ENCODE measurements at places on chromosomes 1 and 21.

- no peak for DNase-seq
Measured at GRCh38 chr1:74650561-74650960, 23.0 kb downstream of the ERICH3 start.

DNA sequence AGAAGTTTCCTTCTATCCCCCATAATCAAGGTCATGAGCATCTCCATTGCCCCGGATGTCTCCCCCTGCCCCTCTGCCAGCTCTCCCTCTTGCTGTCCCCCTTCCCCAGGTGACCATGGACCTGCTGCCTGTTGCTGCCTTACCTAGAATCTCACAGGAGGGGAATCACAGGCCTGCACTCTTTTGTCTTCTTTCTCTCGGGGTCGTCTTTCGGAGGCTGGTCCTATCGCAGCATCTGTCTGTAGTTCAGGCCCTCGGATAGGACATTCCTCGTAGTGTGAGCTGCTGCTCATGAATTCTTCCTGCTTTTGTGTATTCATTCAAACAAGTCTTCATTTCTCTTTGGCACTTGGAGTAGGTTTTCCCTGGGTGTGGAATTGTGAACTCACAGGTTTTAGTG, 39.9 kb upstream of the ACTRT2 start:
- no peak for DNase-seq

- DNase-seq = no peak
Measured at GRCh38 chr1:184975208-184975870, 1.0 kb upstream of the NIBAN1 start.

GRCh38 chr1:115596080-115596780, 45.5 kb upstream of the VANGL1 start:
- no peak for DNase-seq

DNA sequence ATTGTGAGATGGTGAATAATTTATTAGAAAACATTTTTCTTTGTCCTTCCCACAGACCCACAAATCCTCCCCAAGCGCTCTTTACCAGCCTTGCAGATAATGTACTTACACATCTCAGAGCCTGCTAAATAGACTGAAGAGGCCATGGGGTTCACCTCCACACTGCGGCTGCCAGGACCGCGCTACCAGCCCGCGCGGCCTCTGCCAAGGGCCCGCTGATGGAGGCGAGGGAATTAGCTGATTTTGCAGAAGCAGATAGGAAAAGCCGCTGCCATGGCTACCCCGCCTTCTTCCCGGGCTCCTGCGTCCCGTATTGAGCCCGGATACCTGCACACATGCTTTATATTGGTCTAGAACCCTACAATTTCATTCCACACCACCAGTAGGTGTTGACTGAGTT, 248.0 kb upstream of the FOXD3 start:
- DNase-seq = no peak

DNA sequence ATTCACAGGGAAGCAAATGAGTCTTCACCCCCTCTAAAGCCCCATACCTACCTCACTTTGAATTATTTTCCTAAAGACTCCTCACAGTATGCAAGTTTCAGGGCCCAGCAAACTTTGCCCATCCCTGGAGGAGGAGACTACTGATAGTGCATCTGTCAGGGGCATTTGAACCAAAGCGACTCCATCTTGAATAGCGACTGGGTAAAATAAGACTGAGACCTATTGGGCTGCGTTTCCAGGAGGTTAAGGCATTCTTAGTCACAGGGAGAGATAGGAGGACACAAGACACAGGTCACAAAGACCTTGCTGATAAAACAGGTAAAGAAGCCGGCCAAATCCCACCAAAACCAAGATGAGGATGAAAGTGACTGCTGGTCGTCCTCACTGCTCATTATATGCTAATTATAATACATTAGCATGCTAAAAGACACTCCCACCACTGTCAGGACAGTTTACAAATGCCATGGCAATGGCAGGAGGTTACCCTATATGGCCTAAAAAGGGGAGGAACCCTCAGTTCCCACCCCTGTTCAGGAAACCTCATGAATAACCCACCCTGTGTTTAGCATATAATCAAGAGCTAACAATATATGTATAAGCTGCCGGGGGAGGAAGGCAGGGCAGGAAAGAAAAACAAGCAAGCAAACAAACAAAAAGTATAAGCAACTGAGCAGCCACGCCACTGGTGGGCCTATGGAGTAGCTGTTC, 3.3 kb upstream of the PKNOX1 start:
- DNase-seq = no peak

DNA sequence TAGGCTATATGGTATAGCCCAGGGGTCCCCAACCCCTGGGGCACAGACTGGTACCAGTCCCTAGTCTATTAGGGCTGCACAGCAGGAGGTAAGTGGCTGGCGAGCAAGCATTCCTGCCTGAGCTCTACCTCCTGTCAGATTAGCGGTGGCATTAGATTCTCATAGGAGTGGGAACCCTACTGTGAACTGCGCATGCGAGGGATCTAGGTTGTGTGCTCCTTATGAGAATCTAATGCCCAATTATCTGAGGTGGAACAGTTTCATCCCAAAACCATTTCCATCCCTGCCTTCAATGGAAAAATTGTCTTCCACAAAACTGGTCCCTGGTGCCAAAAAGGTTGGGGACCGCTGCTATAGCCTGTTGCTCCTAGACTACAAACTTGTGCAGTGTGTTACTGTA, 22.8 kb upstream of the ZBTB8A start:
- DNase-seq = no peak
